Activated CD4-positive, alpha-beta T cell treated with anti-CD3 and anti-CD28 coated beads, Interleukin-2, amount 10 ng/mL, durations not matched to agents 7 days and 5 days (primary cell): ENCODE measurements at places on chromosomes 4 and X. TPM values are rescaled to one million over a fixed set of nuclear protein-coding genes. Genes with fewer than 3 reads are reported as not detected.
A peak's percentile ranks its signal among the peaks of the same experiment; 100 is the strongest.

P2RY8 gene
- total RNA-seq, result 107 TPM

GRCh38 chrX:16207634-16208033, 40.4 kb downstream of the MAGEB17 start:
- no peaks in the 10 kb centered on the region for H3K27me3 ChIP-seq
- H3K36me3 ChIP-seq, result no peaks in the 10 kb centered on the region
- H3K4me3 ChIP-seq, result no peak overlapping the region
- DNase-seq, result no peak

DNA sequence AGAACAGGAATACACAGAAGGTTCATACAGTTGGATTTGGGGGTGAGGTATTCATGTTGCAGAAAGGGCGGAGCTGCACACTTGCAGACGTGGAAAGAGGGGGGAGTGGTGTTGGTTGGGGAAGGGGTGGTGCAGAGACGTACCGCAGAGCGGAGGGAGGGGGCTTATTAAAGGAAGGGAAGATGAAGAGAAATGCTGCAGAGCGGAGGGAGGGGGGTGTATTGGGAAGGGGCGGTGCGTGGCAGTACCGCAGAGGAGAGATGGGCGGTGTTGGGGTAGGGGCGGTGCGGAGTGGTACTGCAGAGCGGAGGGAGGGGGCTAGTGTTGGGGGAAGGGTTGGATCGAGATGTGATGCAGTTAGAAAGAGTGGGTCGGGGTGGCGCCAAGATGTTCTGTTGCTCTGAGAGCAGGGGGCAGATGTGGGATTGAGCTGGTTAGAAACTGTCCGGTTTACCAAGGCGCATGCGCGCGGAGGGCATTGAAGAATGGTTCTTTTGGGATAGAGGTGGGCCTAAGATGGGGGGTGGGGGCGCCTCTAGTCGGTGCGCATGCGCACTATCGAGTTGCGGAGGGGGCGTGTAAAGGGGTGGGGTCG, 900 bp downstream of the TRO start:
- H3K27ac ChIP-seq, result peak overlapping the region; percentile 77
- peak overlapping the region; percentile 79 for H3K4me3 ChIP-seq
- peaks cover 8% of the 10 kb centered on the region for H3K27me3 ChIP-seq
- no peaks in the 10 kb centered on the region for H3K36me3 ChIP-seq
- DNase-seq, result peak; percentile 53

ODAPH gene
- not detected for total RNA-seq

DNA sequence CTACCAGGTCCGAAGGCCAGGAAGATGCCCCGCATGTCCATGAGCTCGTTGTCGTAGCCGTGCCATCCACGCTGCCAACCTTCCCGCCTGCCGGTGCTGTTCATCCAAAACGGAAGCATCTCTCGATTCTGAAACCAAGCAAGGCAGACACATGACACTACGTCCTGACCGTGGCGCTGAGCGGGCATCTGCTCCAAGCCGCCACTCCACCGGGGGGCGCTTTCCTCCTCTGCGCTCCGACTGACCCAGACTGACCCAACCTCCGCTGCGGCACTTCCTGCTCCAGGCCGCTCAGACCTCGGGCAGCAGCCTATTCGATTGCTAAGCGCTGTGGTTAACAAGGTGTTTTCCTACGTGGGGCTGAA, 120.5 kb downstream of the ENPP6 start:
- H3K4me1 ChIP-seq, result peaks cover 7% of the 10 kb centered on the region
- peaks cover 7% of the 10 kb centered on the region for H3K27me3 ChIP-seq
- H3K36me3 ChIP-seq, result no peaks in the 10 kb centered on the region
- peak overlapping the region; percentile 66 for H3K4me3 ChIP-seq

DNA sequence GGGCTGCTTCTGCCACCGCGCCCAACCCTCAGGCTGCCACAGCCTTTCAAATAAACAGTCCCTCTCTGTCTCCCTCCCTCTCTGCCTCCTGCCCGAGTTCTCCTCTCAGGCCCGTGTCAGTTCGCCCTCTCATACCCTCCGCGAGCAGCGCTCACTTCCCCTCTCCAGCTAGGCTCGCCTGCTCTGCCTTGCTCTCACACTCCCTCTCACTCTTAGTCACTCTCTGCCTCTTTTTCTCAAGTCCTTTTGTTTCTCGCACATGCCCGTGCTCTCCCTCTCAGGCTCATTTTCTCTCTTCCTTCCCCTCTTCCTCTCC, 3.2 kb downstream of the EFNB1 start:
- H3K4me3 ChIP-seq, result peak overlapping the region; percentile 34
- H3K4me1 ChIP-seq, result peaks cover 21% of the 10 kb centered on the region
- peaks cover 3% of the 10 kb centered on the region for H3K36me3 ChIP-seq
- no peak overlapping the region for H3K27ac ChIP-seq
- no peak for DNase-seq

GRCh38 chr4:8593264-8594096, 915 bp downstream of the CPZ start:
- H3K4me1 ChIP-seq, result no peaks in the 10 kb centered on the region
- H3K4me3 ChIP-seq, result no peak overlapping the region
- DNase-seq, result no peak
- no peak overlapping the region for H3K27ac ChIP-seq
- H3K27me3 ChIP-seq, result peaks cover 22% of the 10 kb centered on the region
